NCI-H2107 (cell line): ENCODE measurements at places on chromosomes 2 and 18.

DNA sequence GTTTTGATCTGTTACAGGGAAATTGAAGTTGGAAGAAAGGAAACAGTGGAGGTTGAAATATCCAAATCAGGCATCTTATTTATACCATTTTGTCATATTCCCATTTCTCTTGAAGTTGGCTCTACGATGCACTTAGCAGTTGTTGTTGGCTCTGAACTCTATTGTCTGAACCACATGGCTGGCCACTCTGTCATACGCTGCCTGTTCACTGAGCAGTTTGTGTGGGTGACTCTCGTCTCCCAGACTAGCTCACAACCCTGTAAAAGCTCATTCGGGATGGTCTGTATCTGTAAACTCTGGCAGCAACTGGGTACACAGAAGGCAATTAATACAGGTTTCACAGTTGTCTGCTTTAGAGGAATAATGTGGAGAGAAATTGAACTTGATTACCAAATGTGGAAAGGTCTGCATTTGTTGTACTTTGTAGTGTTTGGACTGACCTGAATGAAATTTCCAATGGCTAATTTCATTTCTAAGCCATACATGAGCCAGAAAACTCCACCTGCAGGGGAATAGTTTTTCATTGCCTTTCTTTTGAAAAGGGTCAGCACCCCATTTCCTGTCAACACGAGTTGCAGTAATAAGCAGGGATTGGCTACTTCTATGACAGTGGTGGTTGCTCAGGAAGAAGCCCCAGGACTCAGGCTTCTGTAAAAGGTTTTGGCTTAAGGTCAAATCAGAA, 378.2 kb downstream of the OSR1 start:
- DNase-seq, result no peak

DNA sequence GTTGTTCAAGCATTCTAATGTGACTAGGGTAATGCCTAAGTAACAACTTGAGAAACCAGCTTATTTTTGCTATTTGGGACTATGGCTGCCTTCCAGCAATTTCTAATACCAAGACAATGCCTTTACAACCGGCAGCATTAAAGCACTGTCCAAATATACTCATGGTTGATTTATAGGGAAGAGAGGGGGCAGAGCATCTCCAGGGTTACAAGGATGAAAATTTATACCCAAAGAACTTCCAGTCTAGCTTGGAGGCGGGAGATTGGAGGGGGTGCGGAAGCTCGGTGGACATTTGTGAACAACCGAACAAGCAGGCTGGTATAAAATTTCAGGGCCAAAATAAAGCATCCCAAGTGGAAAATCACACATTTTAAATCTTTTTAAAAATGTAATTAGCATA, 294.9 kb upstream of the STON1 start:
- no peak for DNase-seq

GRCh38 chr2:6164986-6165747, 473.0 kb downstream of the SOX11 start:
- no peak for DNase-seq

- peak; percentile 67 for DNase-seq
These were observed 14.5 kb downstream of the PTPRN start for GRCh38 chr2:219294356-219295351.

DNA sequence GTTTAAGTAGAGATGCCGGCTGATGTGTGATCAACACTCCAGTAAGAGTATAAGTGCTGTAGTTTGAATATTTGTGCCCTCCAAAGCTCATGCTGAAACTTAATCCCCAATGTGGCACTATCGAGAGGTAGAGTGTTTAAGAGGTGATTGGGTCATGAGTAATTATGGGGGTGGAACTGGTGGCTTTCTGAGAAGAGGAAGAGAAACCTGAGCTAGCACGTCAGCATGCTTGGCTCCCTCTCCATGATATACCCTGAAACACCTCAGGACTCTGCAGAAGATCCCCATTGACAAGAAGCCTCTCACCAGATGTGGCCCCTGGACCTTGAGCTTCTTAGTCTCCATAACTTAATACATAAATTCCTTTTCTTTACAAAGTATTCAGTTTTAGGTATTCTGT, 584.8 kb downstream of the TSN start:
- peak; percentile 0 for DNase-seq

GRCh38 chr2:1606421-1607235, 137.7 kb downstream of the PXDN start:
- DNase-seq, result no peak
